SHP77 (cell line): ENCODE measurements at places on chromosomes 7 and 10.
A peak's percentile ranks its signal among the peaks of the same experiment; 100 is the strongest.

- no peak for DNase-seq
Observed at GRCh38 chr10:4661511-4662255, 164.3 kb upstream of the AKR1E2 start.

GRCh38 chr7:68176974-68177373 is 1180.3 kb downstream of the TYW1 start:
- peak; percentile 70 for DNase-seq

DNA sequence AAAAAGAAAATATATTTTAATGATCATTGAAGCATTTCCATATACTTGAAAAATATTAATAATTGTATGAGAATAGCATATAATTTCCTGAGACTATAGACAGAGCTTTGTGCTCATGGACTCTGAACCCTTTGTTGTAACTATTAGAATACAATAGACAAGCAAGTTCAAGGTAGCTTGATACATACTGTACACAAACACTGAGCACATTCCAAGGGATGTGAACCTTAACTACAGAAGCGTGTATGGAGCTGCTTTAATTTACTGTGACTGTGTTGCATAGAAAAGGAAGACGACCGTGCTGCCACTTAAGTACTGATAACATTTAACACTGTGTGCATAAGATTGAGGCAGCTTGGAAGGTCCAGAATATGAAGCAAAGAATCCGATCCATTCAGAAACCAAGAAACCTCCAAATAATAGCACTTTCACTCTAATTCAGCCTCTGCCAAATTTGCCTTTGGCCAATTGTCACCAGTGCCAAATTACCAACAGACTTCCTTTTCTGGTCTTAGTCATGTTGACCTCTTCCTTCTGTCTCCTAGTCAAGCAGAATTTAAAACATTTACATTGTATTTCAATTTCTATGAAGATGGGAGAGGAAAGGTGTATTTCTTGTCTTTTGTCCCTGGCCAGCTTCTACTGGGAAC is 566.1 kb upstream of the GALNT17 start:
- DNase-seq, result no peak

- no peak for DNase-seq
Observed at GRCh38 chr7:125357676-125358455, 428.2 kb upstream of the POT1 start.

DNA sequence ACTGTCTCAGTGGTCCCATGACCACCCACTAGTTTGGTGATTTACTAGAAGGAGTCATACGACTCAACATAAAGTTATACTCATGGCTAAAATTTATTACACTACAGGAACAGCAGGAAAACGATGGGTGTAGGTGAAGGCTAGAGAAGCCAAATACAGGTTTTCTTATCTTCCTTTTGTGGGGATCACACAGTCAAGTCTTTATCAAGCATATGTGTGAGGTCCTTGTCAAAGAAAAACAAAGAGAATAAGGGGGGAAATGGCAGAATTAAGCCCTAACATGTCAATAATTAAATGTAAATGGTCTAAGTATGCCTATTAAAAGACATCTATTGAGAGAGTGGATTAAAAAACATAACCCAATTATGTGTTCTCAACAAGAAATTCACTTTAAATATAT is 47.8 kb upstream of the UBN2 start:
- no peak for DNase-seq

GRCh38 chr10:62057359-62057758 is 155.9 kb downstream of the ARID5B start:
- no peak for DNase-seq

GRCh38 chr7:71372991-71373390 is 241.0 kb downstream of the GALNT17 start:
- no peak for DNase-seq

GRCh38 chr10:52771534-52772445 is 794 bp downstream of the MBL2 start:
- no peak for DNase-seq

GRCh38 chr10:130179640-130180039 is 43.4 kb downstream of the GLRX3 start:
- peak; percentile 12 for DNase-seq

DNA sequence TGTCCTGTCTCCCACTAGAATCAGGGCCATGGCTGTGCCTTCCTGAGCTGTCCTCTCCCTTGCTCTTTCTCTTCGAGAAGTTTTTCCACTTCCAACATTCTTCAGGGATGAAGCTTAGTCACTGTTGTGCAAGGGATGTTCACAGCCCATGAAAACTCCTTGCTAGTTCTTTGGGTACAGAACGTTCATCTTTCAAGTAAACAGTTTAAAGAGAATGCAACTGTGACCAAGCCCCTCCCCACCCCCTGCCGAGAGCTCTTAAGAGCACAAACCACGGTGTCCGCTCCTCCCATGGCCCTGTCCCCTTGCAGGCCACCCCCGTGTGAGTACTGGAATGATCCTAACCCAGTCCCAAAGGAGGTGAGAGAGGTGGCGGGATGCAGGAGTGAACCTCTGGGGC is 161.1 kb upstream of the RHEB start:
- DNase-seq, result no peak

- no peak for DNase-seq
Observed at GRCh38 chr10:132889556-132889955, 52.8 kb downstream of the CFAP46 start.

GRCh38 chr10:102090772-102091171 is 25.6 kb downstream of the HPS6 start:
- DNase-seq, result no peak

GRCh38 chr7:136058546-136058945 is 81.4 kb upstream of the MTPN start:
- DNase-seq, result no peak

DNA sequence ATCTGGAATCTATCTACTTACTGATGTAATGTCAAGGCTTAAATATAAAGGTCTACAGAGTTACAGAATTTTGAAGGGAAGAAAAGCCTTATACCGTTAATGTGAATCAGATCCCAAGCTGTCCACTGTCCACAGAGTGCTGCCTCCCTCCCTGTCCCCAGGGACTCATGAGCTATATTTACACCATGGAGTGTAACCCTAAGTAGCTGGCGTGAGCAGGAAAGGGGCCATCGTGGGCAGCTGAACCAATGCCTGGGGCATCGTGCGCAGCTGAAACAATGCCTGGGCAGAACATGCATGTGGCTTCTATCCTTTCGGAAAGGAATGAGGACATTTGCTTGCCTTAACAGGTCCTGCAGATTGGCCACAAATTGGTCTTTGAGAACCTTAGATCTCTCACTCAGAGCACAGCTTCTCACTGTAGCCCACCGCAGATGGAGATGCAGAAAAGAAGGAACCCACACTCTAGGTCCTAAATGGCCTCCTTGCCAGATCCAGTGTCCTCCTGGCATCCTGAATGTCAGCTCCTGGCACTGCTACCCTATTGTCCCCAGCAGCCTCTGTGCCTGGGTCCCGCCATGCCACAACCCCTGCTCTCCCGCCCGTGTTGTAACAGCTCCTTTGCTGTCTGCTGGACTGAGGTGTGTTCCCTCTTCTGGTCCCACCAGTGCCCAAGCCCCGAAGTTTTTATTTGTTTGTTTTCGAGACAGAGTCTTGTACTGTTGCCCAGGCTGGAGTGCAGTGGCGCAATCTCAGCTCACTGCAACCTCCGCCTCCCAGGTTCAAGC is 30.3 kb downstream of the CCDC3 start:
- DNase-seq, result no peak

- DNase-seq, result no peak
Observed at GRCh38 chr10:6347391-6347951, 144.7 kb downstream of the PFKFB3 start.

GRCh38 chr10:71266918-71267442 is 52.1 kb upstream of the SLC29A3 start:
- no peak for DNase-seq

- no peak for DNase-seq
Observed at GRCh38 chr10:34690383-34691049, 124.6 kb downstream of the PARD3 start.

- DNase-seq, result peak; percentile 47
Observed at GRCh38 chr10:103781329-103782061, 73.9 kb downstream of the SH3PXD2A start.

- DNase-seq, result peak; percentile 75
Observed at GRCh38 chr10:119686465-119687191, 35.4 kb downstream of the BAG3 start.
